Activated naive CD4-positive, alpha-beta T cell treated with anti-CD3 and anti-CD28 coated beads, Interleukin-2, amount 50 U/mL, for 16 hours (primary cell): ENCODE measurements at places on chromosomes 2 and 18.

- DNase-seq, result no peak
These were observed 97.4 kb upstream of the STK17B start for GRCh38 chr2:196268538-196269338.

DNA sequence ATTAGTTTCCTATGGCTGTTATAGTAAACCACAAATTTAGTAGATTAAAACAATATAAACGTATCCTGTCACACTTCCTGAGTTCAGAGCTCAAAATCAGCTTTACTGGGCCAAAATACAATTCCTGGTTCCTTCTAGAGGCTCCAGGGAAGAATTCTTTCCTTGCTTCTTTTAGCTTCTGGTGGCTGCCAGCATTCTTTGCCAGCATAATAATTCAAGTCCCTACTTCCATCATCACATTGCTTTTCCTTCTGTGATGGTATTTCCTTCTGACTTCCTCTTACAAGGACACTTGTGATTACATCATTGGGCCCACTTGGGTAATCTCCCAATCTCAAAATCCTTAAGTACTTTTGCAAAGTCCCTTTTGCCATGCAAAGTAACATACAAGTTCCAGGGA lies 40.6 kb downstream of the MOB4 start:
- DNase-seq, result no peak

GRCh38 chr2:183935005-183935404 lies 663.3 kb upstream of the ZNF804A start:
- DNase-seq, result no peak

DNA sequence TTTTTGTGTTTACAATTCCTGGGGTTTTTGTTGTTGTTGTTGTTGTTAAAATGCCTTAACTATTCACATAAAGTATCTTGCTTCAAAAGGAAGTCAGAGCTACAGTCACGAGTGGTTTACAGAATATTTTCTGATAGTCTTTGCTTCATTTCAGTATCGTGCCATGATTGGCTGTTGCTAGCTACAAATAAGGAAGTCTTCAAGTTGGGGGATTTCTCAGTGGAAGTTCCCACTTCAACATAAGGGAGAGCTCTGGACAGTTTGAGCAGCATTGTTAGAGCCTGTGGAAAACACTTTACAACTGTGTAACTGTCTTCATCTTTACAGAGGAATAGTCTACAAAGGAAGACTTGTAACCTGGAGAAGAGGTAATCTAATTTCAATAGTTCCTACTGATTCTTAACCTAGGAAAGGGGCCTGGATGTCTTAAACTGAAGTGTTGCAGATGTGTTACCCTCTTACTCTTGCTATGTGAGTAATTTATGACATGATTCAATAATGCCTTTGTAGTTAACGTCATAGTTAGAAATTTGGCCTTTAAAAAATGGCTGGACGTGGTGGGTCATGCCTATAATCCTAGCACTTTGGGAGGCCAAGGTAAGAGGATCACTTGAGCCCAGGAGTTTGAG lies 23.4 kb upstream of the TANK start:
- DNase-seq, result no peak

GRCh38 chr2:208047840-208048239 lies 22.5 kb upstream of the PLEKHM3 start:
- DNase-seq, result no peak

- no peak for DNase-seq
These were observed 41.3 kb downstream of the COL4A3 start for GRCh38 chr2:227205701-227206100.

- DNase-seq, result no peak
These were observed 80.9 kb downstream of the ASAP2 start for GRCh38 chr2:9287400-9288045.

DNA sequence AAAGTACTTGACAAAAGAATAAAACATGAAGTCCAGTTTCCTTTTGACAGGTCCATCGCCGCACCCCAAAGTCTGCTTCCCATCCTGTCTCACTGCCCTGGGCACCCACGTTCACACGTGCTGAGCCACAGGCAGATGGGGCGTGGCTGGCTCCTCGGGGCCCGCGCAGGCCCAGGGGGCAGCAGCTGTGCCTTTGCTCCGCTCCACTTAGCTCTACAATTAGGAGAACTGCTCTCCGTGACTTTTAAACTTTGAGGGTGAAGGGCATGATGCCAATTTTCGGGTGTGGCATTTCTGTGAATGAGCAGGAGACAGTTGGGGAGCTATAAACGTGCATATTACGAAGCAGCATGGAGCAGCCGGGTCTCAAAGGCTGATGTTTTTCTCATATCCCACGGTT lies 152.4 kb downstream of the TDRD15 start:
- DNase-seq, result no peak

- peak; percentile 23 for DNase-seq
These were observed 43.4 kb downstream of the MYL12B start for GRCh38 chr18:3305354-3305762.

DNA sequence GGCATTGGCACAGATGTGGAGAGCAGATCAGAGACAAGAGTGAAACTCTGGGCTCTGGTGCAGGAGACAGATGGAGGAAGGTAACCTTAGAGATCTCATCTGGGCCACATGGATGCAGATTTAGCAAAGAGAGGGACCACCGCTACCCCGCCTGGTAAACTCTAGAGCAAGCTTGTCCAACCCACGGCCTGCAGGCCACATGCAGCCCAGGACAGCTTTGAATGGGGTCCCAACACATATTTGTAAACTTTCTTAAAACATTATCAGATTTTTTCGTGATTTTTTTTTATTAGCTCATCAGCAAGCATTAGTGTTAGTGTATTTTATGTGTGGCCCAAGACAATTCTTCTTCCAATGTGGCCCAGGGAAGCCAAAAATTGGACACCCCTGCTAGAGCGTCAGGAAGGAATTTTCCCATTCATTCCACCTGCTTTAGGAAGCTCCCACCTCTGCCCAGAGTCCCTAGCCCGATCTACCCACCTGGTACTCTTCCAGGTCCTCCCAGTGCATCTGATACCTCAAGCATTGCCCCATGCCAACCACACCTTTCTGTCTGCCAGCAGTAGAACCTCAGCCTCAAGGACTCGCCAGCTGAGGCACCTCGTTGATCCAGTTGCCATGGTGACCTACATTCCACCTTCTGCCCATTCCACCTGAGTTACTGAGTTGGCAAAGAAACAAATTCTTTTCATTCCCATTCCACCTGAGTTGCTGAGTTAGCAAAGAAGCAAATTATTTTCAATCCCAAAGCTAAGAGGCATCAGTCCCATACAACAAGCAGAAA lies at the start of gene CIB4:
TSS of gene CIB4 (minus strand) at position 586 of the 784 bp plus-strand sequence. CDS start at position 534, 52 bp downstream.
- DNase-seq, result no peak

DNA sequence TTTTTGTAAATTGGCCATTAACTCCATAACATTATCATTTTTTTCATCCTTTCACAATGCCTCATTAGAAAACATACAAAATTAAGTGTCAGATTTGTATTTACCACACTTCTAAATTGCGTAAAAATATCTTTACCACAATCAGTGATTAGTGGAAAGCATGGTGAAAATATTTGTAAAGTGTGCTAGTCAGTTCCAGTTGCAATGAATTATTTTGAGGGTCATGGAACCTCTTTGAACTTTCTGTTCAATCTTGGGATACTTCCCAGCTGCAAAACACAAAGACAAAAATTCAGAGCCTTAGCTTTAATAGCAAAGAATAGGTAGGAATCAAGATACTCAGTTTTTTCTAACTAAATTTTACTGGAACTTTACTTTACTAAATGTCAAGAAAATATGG lies 4.0 kb upstream of the COL3A1 start:
- DNase-seq, result no peak

DNA sequence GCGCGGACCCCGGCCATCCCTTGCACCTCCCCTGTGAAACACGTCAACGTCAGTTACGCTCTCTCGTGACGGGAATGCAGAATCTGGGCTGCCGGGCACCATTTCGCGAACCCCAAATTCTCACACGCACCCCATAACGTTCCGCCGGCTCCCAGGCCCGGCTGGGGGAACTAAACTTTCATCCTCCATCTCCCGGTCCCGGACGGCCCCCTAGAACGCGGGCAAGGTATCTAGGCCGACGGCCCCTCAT lies 544 bp downstream of the DNAJC27 start:
- no peak for DNase-seq

- DNase-seq, result no peak
These were observed 259.2 kb downstream of the TGIF1 start for GRCh38 chr18:3709205-3709604.

GRCh38 chr2:202821206-202822160 lies 50.1 kb downstream of the ICA1L start:
- no peak for DNase-seq

DNA sequence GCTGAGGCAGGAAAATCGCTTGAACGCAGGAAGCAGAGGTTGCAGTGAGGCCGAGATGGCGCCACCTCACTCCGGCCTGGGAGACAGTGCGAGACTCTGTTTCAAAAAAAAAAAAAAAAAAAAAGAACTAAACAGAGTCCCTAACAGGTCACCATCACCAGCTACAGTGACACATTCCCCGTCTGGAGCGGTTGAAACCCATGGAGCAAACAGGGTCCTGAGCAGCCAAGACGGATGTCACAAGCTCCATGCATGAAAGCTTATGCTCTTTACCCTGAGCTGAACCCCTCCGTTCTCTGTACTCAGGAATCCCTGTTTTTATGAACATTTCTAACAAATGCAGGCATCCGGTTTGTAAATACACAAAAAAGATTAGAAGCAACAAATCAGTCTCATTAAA lies 55.9 kb upstream of the LAPTM4A start:
- DNase-seq, result no peak

DNA sequence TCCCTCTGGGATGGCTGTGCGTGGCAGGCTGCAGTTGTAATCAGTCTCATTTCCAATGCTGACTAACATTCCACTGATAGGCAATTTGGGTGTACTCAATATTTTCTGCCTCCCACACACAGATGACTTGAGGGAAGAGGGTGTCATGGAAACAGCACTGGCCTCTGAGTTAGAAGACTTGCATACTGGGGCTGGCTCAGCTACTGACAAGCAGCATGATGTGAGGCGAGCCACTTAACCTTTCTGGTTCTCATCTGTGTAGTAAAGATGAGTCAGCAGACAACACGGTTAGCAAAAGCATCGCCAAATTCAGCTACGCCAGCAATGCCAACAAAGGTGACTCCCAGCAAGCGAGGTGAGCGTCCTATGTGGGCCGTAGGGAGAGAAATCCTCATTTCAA lies 73.5 kb downstream of the COLEC12 start:
- no peak for DNase-seq

GRCh38 chr18:5571666-5572065 lies 27.9 kb upstream of the EPB41L3 start:
- DNase-seq, result no peak

DNA sequence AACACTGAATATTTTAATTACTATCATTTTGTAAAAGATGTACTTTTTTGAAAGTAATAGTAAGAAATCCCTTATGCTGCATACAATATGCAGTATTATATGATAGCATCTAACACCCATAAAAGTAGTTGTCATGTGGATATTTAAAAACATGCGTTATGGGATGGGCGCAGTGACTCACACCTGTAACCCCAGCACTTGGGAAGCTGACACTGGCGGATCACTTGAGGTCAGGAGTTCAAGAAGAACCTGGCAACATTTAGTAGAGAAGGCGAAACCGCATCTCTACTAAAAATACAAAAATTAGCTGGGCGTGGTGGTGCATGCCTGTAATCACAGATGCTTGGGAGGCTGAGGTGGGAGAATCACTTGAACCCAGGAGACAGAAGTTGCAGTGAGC lies 88.9 kb downstream of the FEZ2 start:
- DNase-seq, result no peak

DNA sequence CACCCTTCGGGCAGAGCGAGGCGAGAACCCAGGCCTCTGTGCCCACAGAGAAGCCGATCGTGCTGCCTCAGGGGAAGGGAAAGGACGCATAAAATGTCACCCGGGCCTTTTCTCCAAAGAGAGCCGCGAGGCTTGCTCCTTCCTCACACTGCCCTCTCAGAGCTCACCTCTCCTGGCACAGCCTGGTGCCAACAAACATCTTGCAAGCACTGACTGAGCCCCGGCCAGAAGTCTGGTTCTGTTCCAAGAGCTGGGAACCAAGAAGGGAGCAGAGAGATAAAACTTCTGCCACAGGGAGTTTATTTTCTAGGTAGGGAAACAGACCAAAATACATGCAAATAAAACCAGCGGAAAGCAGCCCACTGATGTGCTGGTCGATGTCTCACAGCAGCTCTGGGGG lies 13.6 kb upstream of the ADI1 start:
- no peak for DNase-seq
